ENCODE measurements at places on chromosomes 6 and 20. TPM values are rescaled to one million over a fixed set of nuclear protein-coding genes. Genes with fewer than 3 reads are reported as not detected.

KCNK5 gene
- 24.1 TPM for total RNA-seq

BANF2 gene
- not detected for total RNA-seq

DNA sequence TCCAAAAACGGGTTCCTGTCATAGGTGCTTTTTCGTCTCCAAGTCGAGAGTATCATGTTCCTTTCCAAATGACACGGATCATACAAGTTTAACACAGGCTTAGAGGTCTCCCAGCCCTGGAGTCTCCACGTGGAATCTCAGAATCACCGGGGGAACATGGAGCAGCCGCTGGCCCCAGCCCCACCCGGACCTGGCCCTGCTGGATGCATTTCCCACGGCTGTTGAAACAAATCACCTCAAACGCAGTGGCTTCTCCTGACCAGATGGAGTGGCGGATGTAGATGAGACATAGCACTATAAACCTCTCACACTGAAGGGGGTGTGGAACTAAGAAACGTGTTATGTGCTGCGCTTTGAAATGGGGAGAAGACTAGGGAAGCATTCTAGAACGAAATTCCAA, 70.0 kb upstream of the FRMD1 start:
- peak; percentile 32 for DNase-seq

- no peak for DNase-seq
These were observed 18.2 kb downstream of the TBC1D20 start for GRCh38 chr20:444117-444516.

GRCh38 chr6:139475241-139475640, 100.8 kb upstream of the CITED2 start:
- DNase-seq = no peak

DNA sequence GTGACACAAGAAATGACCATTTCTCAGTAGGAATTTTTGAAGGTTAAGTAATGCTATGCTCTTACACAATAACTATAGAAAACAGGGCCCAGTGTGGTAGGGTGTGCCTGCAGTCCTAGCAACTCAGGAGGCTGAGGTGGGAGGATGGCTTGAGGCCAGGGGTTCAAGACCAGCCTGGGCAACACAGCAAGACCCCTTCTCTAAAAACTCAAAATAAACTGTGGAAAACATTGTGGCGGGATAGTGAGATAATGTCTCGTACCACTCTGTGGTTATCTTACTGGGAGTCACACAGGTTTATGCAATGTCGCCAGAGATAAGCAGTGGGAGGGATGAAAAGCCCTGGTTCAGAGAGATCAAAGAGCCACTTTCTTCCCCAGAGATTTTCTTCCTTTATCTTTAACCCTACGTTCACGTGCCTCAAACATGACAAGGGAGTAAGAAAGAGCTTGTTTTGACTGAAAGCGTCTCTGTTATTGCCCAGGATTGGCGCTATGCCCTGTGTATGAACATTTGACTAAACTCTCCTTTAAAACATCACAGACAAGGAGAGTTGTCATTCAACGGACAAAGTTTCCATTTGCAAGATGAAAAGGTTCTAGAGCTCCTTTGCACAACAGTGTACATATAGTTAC, 13.9 kb downstream of the GCM1 start:
- no peak for DNase-seq

DNA sequence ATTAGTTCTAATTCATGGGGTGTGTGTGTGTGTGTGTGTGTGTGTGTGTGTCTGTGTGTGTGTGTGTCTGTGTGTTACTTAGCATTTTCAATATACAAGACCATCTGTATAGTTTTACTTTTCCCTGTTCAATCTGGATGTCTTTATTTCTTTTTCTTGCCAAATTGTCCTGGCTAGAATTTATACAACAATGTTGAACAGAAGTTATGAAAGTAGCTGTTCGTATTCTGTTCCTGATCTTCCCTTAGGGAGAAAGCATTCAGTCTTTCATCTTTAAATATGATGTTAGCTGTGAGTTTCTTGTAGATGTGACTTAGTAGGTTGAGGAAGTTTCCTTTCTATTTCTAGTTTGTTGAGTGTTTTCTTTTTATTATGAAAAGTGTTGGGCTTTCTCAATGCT, 334.7 kb upstream of the RNF24 start:
- DNase-seq = no peak

DNA sequence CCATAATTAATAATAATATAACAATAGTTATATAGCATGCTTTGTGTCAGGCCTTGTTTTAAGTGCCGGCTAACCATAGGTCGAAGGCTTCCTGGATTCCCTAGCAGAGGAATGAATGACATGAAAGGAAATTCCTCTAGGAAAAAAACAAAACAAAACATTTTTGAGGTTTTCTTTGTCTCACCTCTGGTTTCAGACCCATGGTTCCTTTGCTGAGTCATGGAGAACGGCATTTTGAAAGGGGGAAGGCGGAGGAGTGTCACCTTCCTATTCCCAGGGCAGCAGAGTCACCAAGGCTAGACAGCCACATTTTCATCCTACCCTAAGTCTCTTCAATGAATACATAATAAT, 25.3 kb upstream of the CCND3 start:
- DNase-seq = no peak

- no peak for DNase-seq
These were observed 211.2 kb upstream of the PMEPA1 start for GRCh38 chr20:57920971-57921370.

GRCh38 chr6:21594416-21595281, 1.1 kb downstream of the SOX4 start:
- DNase-seq = peak; percentile 86

GPX5 gene
- total RNA-seq = not detected

OPN5 gene
- total RNA-seq = not detected

DNA sequence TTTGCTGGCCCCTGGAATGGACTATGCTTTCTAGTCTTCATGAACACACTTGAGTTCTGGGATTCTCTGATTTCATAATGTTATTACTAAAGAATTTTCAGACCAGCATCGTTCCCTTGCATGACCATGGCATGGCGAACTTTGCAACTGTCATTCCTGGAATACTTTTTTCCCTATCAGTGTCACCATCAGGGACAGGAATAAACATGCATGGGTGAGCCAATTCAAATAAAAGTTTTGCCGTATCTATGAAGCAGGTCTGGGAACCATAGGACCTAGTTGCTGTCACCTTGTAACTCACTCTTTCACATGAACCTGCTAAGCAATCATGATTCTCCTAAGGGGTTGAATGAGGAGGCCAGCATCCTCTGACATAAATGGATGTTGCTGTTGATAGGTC, 68.2 kb upstream of the AGPAT4 start:
- DNase-seq = no peak

GPR6 gene
- not detected for total RNA-seq

- DNase-seq = no peak
These were observed 39.9 kb upstream of the TAB2 start for GRCh38 chr6:149277621-149278020.

DNA sequence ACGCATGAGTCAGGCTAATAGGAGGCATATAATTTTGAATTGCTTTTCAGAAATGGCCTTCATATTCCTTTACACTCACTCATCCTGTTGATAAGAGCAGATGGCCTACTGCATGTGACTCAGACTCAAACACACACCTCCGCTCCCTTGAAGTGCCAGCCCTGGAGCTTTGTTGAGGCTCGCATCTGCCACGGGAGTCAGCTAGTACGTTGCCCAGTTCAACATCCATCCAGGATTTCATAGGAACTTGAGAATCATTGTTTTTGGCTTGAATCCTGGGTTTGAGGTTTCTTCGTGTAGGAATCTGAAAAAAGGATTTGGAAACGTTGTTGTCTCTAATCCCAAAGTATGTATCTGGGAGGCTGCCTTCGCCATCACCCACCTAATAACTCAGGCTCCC, 87.4 kb upstream of the JAG1 start:
- no peak for DNase-seq

GRCh38 chr6:80165143-80165542, 58.7 kb downstream of the BCKDHB start:
- DNase-seq = no peak

SLC17A9 gene
- 0.10 TPM for total RNA-seq

IPCEF1 gene
- total RNA-seq = 2.0 TPM

PI3 gene
- 98.2 TPM for total RNA-seq

GRCh38 chr20:24163506-24163905, 174.9 kb upstream of the GGTLC1 start:
- DNase-seq = no peak

DNA sequence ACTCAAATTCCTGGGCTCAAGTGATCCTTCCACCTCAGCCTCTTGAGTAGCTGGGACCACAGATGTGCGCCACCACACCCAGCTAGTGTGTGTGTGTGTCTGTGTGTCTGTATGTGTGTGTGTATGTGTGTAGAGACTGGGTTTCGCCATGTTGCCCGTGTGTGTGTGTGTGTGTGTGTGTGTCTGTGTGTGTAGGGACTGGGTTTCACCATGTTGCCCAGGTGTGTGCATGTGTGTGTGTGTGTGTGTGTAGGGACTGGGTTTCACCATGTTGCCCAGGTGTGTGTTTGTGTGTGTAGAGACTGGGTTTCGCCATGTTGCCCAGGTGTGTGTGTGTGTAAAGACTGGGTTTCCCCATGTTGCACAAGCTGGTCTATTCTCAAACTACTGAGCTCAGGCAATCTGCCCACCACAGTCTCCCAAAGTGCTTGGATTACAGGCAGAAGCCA, 28.3 kb downstream of the CDK5RAP1 start:
- DNase-seq = no peak

DNA sequence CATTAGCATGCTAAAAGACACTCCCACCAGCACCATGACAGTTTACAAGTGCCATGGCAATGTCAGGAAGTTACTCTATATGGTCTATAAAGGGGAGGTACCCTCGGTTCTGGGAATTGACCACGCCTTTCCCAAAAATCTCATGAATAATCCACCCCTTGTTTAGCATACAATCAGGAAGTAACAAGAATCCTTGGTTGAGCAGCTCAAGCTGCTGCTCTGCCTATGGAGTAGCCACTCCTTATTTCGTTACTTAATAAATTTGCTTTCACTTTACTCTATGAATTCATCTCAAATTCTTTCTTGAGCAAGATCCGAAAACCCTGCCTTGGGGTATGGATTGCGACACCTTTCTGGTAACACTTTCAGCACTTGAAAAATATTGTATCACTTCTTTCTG, 243.0 kb downstream of the BMP2 start:
- DNase-seq = no peak

C20orf141 gene
- not detected for total RNA-seq

- no peak for DNase-seq
These were observed 292.0 kb upstream of the RUNX2 start for GRCh38 chr6:45036103-45036502.

DNA sequence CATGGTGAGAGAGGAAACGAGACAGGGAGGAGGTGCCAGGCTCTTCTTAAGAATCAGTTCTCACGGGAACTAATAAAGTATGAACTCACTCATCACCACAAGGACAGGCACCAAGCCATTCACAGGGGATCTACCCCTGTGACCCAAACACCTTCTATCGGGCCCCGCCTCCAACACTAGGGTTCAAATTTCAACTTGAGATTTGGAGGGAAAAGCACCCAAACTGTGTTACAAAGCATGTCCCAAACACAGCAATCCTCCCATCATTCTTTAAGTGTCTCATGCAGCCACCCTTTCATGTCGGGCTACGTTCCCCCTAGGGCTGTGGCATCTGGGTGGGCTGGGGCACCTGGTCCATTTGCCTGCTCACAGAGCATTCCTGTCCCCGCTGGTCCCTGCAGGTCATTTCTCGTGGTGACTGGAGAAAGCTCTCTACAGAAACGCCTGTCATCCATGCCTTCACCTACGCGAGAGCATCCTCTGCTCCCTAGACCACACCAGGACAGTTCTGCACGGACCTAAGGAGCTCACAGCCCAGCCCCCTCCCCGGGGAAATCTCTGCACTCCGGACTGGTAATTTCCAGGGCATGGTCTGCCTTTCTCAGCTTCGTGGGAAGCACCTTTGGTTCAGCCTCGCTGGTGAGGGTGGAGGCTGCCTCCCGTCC, 79.6 kb downstream of the TTLL2 start:
- DNase-seq = no peak

GRCh38 chr6:109055771-109056235, 38.8 kb downstream of the SESN1 start:
- no peak for DNase-seq

- no peak for DNase-seq
These were observed 480.7 kb upstream of the SPTLC3 start for GRCh38 chr20:12528104-12528503.

MEP1A gene
- total RNA-seq = 0.30 TPM

DNA sequence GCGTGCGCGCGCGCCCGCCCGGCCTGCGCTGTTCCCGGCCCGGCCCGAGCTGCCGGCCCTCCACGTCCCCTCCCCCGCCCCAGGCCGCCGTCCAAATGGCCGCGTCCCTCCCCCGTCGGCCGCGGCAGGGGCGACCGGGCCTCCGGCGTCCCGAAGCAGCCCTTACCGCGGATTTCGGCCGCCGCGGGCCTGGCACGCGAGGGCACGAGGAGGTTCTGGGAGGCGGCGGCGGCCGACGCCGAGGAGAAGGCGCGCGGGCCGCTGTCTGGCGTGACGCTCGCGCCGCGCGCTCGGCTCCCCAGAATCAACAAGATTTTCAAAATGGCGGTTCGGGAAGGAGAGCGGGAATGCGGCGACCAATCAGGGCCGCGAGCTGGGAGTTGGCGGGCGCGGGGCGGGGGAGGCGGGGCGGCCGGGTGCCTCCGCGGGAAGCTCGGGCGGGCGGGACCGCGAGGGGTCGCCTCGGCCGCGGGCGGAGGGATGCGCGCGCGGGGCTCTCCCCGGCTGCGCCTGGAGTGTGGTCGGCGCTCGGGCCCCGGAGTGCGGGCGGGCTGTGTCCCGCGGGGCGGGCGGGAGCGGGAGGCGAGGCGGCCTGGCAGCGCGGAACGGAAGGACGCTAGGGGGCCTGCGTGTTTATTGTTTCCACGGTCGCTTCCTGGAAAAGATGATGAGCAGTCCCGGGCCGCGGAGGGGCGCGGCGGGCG, at the start of gene DEK:
Gene DEK, minus strand, starts transcription at position 312 of the 704 bp plus-strand sequence. CDS start 543 bp downstream, outside the sequence.
- DNase-seq = peak; percentile 92

- no peak for DNase-seq
These were observed 46.8 kb upstream of the INSM1 start for GRCh38 chr20:20321134-20321533.

GRCh38 chr20:58945965-58946631, 35.0 kb upstream of the NELFCD start:
- no peak for DNase-seq

GRCh38 chr6:81933608-81934051, 181.1 kb upstream of the TENT5A start:
- no peak for DNase-seq

C6orf132 gene
- 117 TPM for total RNA-seq

GRCh38 chr6:71983131-71983530, 96.8 kb downstream of the RIMS1 start:
- DNase-seq = no peak

HNF4A gene
- not detected for total RNA-seq

DNA sequence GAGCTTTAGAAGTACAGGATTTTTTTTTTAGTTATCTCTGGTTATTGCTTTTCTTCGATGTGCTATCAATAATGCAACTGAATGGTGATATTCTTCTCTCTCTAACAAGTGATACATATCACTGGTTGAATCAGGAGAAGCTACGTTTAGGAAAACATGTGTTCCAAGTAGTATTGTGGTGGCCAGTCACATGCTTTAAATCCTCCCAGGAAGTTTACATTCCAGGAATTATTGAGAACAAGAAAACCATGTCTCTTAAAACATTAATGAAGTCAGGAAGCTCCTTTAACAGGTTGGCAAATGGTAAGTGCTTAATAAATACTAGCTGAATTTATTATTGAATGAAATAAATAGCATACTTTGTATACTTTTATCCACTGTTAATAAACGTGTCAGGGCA, 371.1 kb downstream of the BCKDHB start:
- DNase-seq = no peak

ZNF334 gene
- 0.76 TPM for total RNA-seq

ADTRP gene
- 21.7 TPM for total RNA-seq
